H1 (cell line): ENCODE measurements at places on chromosomes 5 and 9. TPM values are rescaled to one million over a fixed set of nuclear protein-coding genes. Genes with fewer than 3 reads are reported as not detected.

GRCh38 chr5:148924817-148925216 is 98.4 kb downstream of the ADRB2 start:
- no peak for DNase-seq

- no peak for DNase-seq
These were observed 555.5 kb downstream of the MAT2B start for GRCh38 chr5:164060786-164061355.

GRCh38 chr9:37656936-37657335 is 6.2 kb downstream of the FRMPD1 start:
- no peak for DNase-seq

DNA sequence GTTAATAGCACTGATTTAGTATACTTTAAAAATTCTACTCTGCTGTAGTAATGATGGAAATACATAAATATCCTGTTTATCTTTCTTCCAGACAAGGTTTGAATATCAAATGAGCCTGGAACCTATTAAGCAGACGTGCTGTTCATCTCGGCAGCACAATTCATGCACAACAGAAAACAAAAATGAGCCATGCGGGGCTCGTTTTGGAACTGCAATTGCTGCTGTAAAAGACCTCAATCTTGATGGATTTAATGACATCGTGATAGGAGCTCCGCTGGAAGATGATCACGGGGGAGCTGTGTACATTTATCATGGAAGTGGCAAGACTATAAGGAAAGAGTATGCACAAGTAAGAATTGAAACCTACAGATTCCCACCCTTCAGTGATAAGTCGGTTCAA is 79.1 kb upstream of the ITGA2 start:
- DNase-seq: no peak

DNA sequence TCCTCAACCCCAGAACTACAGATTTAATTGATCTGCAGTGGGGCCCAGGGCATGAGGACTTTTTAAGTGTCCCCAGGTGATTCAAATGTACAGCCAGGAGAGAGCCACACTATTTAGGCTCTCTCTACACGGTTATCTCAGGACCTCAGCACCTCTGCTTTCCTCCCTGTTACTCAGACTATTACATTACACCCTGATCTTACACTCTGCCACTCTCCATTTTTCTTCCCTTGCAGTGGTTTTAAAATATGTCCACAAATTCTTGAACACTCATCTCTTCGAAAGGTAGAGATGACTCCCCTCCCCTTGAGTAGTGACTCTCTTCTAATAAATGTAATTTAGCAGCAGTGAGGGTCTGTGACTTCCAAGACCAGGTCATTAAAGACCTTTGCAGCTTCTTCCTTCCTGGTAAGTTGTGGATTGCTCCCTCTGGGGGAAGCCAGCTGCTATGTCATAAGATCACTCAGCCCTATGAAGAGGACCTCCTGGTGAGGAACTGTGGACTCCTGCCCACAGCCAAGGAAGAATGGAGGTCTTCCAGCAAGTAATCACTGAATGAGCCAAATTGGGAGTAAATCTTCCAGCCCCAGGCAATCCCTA is 87.5 kb upstream of the SSBP2 start:
- DNase-seq: no peak

ZNF883 gene
- 19.2 and 20.2 TPM in 2 replicates for total RNA-seq
